PC-3 (cell line): ENCODE measurements at places on chromosomes 12 and 14. TPM values are rescaled to one million over a fixed set of nuclear protein-coding genes. Genes with fewer than 3 reads are reported as not detected.

GRCh38 chr14:63224196-63224595 lies 20.0 kb downstream of the RHOJ start:
- H3K4me3 ChIP-seq: no peak overlapping the region
- H3K27ac ChIP-seq: no peak overlapping the region
- no peaks in the 10 kb centered on the region for H3K4me1 ChIP-seq
- H3K36me3 ChIP-seq: no peaks in the 10 kb centered on the region
- H3K27me3 ChIP-seq: peaks cover 61% of the 10 kb centered on the region

GRCh38 chr14:77866932-77867331 lies 67.0 kb downstream of the ADCK1 start:
- no peak overlapping the region for H3K4me3 ChIP-seq
- no peaks in the 10 kb centered on the region for H3K27me3 ChIP-seq
- no peak overlapping the region for H3K27ac ChIP-seq
- no peaks in the 10 kb centered on the region for H3K36me3 ChIP-seq

DNA sequence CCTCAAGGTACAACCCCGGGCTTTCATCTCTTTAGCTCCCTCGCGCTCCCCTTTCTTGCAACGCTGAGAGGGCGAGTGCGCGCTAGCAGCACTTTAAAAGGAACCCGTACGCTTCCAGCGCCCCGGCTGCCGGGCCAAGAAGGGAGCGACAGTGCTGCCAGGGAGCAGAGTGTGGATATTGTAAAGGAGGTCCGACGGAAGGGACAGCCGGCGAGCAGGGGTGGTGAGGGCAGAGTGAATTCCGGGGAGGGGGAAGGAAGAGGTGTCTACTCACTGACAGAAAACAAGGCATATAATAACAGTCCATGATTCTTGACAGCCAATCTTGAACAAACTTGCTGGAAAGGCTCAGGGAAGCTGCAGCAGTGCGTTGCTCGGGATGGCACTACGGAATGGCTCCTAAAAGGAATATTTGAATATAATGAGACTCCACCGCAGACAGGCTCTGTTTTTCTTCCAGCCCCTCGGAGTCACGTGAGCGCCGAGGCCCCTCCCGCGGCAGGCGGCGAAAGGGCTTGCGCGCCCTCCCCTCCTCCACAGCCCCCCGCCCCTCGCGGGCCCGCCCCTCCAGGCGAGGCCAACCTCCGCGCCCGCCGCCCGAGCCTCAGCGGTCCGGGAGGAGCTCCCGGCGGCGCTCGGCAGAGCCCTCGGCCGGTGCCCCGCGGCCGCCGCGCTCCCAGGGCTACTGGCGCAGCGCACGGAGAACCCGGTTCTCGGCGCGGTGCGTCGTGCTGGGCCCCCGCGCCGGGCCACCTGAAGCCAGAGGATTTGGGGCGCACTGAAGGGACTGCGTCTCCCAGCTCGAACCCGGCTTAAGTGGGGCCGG lies 3.4 kb downstream of the BMP4 start:
- H3K27me3 ChIP-seq: no peaks in the 10 kb centered on the region
- no peaks in the 10 kb centered on the region for H3K36me3 ChIP-seq
- DNase-seq: peak; percentile 88
- peak overlapping the region; percentile 31; the same call in 1 of the 2 replicates for H3K27ac ChIP-seq
- peak overlapping the region; percentile 91 for H3K4me3 ChIP-seq

The SNAPC1 gene
- 26.7 and 27.3 TPM in 2 replicates for total RNA-seq
